ENCODE measurements at places on chromosomes 2 and 18. TPM values are rescaled to one million over a fixed set of nuclear protein-coding genes. Genes with fewer than 3 reads are reported as not detected.

The ATP6V1B1 gene
- total RNA-seq = not detected

GRCh38 chr2:201746551-201746950 lies 34.2 kb downstream of the ALS2 start:
- DNase-seq = no peak

The LIMS4 gene
- total RNA-seq = 21.2 TPM

DNA sequence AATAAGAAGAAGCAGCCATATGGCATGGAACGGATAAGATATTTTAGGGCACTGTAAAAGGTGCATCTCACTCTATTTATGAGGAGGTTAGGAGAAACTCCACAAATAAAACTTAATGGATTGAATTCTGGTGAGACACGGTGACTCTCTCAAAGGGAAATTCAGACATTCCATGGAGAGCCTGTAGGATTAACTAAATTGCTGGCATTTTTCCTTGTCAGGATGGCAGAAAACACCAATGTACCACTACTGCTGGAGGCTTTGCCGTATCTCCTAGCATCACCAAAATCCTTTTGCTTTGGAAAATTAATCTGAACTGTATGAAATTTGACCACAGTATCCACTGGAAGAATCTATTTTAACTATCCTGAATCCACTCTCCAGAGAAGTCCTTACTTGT lies 79.3 kb downstream of the RBM43 start:
- no peak for DNase-seq

Data from ascending aorta (tissue), 2 donors.